Astrocyte of the spinal cord (primary cell): ENCODE measurements at places on chromosomes 11 and 22.
A peak's percentile ranks its signal among the peaks of the same experiment; 100 is the strongest.

GRCh38 chr11:65542738-65543390, 15.3 kb downstream of the LTBP3 start:
- DNase-seq, result no peak

GRCh38 chr11:45907911-45908370, 870 bp upstream of the FREY1 start:
- DNase-seq, result no peak

GRCh38 chr11:112966561-112966960, 5.3 kb downstream of the NCAM1 start:
- DNase-seq, result no peak

GRCh38 chr22:43625242-43625641, 186.9 kb downstream of the EFCAB6 start:
- DNase-seq, result peak; percentile 66

- peak; percentile 39 for DNase-seq
Observed at GRCh38 chr11:26286472-26287066, 45.4 kb upstream of the ANO3 start.

DNA sequence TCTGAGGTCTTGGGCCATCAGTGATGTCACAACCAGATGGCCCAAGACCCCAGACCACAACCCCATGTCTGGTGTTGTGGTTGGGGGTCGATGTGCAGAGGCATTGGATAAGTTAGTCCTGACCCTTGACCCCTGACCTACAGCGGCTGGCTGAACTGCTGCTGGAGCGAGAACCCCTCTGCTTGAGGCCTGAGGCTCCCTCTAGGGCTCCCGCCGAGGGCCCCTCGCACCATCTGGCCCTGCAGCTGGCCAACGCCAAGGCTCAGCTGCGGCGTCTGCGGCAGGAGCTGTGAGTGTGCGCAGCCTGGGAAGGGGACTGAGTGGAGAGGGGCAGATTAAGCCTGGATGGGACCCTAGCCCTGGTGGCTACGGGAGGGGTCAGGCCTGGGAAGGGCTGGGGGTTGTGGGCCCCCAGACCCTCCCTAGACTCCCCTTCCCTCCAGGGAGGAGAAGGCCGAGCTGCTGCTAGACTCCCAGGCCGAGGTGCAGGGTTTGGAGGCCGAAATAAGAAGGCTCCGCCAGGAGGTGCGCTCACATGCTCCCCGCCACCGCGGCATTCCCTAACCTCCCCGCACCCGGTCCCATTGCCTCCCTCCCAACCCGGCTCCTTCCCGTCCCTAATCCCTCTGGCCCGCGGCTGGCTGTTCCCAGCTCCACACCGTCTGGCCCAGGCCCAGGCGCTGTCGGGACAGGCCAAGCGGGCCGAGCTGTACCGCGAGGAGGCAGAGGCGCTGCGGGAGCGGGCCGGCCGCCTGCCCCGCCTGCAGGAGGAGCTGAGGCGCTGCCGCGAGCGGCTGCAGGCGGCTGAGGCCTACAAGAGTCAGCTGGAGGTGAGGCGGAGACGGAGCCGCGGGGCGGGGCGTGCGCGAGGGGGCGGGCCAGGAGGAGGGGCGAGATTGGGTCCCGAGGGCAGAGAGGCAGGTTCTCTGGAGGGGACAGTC, 2.1 kb downstream of the CCDC88B start:
- DNase-seq, result peak; percentile 80

DNA sequence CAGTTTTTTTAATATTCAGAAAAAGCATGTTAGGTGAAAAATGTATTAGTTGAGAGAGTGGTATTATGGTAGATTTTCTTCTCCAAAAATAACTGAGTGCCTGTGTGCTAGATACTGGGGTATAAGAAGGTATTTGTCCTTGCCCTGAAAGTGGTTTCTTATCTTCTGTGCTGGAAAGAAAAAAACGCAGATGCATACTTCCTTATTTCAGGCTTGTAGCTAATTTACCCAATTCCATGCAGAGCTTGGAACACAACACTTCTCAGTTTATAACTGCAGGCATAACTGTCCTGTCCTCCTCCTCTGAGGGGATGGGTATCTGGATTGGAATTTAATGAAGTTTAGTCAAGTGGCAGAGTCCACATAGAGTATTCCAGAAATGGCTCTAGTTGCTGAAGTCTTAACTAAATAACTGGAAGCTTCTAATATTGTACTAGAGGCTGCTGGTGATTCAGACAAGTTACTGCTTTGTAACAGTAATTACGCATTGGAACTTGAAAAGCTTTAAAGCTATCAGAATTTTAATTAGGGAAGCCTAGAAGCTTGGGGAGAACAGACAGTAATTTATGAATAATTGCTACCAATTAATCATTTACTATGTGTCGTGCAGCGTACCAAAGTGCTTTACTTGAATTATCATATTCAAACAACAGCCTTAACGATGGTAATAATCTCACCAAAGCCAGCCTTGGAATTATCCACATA, 12.7 kb upstream of the C11orf91 start:
- DNase-seq, result no peak

DNA sequence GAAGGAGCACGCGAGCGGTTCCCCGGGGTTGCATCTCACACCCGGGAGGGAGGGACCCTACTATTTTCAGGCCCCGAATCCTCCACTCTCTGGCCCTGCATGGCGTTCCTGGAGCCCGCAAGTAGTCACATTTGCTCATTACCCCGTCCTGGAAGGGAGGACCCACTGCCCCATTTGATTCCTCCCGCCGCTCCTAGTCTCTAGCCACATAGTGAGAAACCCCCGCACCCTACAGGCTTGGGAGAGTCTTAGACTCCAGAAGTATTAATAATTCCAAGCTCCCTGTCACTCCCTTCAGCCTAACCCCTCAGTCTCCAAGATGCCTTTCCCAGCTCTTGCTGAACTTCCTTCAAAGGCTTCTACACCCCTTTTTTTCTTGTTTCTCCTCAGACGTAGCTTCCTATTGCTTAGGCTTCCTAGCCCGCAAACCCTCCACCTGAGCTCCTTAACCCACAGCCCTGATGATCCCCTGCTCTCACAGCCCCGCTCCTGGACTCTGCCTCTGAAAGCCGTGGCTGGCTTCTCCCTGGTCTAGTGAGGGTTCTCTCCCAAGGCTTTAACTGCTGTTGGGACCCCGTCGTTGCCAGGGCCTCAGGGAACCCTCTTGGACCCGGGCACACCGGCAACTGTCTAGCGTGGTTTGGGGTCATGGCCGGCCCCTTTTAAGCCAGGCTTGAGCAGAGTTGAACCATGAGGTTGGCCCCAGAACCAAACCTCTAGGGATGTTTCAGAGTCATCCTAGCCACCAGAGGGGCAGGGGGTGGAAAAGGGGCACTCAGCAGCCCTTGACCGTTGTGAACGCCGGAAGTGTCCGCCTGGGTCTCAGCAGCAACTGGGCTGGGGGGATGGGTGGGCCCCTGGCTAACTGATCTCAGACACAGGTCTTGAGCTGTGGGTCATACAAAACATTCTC, 862 bp downstream of the GGA1 start:
- no peak for DNase-seq

DNA sequence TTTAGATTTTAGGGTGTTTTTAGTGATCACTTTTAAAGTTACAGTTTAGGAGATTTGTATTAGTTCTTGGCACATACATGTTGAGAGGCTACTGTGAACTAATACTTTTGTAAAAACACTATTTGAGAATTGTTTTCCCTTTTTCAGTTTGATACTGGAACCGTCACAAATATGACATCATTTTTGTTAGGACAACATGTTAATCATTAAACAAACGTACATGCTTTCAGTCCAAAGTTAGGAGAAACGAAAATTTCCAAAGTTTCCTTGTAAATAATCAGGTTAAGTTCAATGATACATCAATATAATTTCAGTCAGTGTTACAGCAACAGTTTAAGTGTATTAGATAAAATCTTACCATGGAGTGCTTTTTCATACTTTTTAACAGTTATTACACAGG, 53.1 kb downstream of the SPECC1L start:
- DNase-seq, result no peak

GRCh38 chr11:118081241-118081958, 4.5 kb downstream of the TMPRSS4 start:
- no peak for DNase-seq

GRCh38 chr22:27157666-27158370, 500.4 kb downstream of the MIAT start:
- no peak for DNase-seq

DNA sequence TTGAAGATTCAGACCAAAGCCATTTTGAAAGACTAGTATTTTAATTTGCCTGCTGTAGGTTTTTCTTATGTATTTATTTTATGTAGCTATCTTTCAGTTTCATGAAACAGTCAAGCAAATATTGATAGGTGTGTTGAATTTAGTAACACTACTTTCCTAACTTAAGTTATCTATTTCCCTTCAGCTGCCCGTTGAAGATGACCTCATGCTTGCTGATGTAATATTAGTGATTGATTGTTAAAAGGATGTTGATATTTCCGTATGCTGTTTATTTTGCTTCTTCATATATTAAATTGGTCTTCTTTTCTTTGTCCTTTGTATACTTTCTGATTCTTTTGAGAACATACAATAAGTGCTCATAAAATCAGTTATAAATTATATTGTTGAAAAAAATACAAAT, 86.8 kb upstream of the CHORDC1 start:
- no peak for DNase-seq

GRCh38 chr11:12224537-12224893, 114.1 kb downstream of the MICAL2 start:
- peak; percentile 98 for DNase-seq

- no peak for DNase-seq
Observed at GRCh38 chr22:24265734-24266133, 4.9 kb upstream of the SPECC1L start.

DNA sequence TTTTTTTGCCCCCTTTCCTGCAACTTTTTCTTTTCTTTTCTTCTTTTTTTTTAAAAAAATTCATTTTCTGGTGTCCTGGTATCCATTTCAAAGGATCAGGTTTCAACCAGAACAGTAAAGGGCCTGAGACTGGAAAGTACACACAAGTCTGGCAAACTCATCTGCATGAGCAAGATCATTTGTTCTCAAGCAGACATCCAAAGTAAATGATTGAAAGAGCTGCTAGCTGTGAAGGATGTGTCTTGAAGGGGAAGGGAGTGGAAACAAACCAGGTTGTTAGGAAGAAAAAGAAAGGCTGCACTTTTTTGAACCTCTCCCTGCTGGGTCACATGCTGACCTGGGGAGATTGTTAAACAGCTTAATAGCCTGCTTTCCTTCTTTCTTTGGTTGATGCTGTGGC, 5.3 kb downstream of the YAP1 start:
- DNase-seq, result peak; percentile 82

- DNase-seq, result peak; percentile 59
Observed at GRCh38 chr11:16924826-16925560, 89.2 kb downstream of the PLEKHA7 start.

- DNase-seq, result peak; percentile 88
Observed at GRCh38 chr11:72821920-72822799, 7.9 kb downstream of the ATG16L2 start.

DNA sequence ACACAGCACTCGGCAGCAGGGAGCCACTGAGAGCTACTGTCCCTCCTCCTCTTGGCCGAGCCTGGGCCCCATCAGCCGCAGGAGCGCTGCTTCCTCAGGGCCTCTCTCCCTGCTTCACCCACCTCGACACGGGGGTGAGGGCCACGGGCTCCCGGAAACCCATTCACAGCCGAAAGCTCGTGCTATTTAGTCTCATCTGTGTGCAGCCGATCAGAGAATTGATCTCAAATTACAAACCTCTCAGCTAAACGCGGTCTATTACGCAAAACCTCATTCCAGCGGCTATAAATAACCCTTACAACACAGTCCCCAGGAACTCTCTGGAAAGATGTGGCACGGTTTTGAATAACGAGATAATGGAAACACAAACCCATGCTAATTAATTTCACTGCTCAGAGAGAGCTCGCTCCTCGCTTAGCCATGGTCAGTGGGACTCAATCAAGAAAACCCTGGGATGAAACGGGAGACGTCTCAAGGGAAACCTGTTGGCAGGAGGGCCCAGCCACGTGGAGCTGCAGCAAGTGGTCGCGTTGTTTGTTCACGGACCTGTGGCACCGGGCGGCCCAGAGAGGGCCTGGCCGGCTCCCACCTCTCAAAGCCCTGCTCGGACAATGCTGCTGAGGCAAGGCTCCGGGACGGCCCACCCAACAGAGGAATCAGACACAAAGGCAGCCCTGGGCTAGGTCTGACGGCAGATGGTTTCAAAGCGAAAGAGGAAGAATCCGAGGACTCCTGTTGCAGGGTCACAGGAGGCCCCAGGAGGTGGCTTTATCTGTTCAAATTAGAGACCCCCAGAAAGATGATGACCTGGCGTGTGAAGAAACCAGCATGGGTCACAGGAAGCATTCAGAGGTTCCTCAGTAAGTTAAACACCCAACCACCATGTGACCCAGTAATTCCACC, 210.5 kb downstream of the CTTN start:
- DNase-seq, result peak; percentile 29

- DNase-seq, result no peak
Observed at GRCh38 chr11:114110123-114110522, 50.6 kb downstream of the ZBTB16 start.

- no peak for DNase-seq
Observed at GRCh38 chr11:416757-417621, 2.2 kb upstream of the SIGIRR start.

GRCh38 chr11:72793425-72794367, at the start of gene STARD10:
STARD10 (minus strand) TSS chr11:72794047; CDS start chr11:72781181, 12,866 bp downstream.
- DNase-seq, result peak; percentile 96

DNA sequence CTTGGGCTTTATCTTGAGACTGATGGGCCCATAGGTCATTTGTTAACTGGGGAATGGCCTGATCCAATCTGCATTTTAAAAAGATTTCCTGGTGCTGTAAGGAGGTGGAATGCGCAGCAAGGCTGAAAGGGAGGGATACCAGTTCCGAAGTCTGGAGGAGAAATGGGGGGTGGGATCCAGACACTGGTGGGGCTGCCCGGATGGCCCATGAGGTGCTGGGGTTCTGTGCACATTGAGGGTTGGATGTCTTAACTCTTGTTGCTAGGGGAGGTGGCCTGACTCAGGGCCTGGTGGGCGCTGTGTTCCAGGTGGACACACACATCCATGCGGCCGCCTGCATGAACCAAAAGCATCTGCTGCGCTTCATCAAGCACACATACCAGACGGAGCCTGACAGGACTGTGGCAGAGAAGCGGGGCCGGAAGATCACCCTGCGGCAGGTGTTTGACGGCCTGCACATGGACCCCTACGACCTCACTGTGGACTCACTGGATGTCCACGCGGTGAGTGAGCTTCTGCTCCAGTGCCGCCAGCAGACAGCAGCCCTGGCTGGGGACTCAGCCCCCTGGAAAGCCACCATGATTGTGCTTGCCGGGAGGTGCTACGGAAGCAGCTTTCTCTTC, 38.1 kb downstream of the AMPD3 start:
- no peak for DNase-seq

- DNase-seq, result no peak
Observed at GRCh38 chr11:112159098-112160065, 4.5 kb downstream of the IL18 start.

GRCh38 chr11:106925245-106925644, 93.0 kb downstream of the GUCY1A2 start:
- DNase-seq, result peak; percentile 14

- no peak for DNase-seq
Observed at GRCh38 chr11:16902781-16903378, 111.3 kb downstream of the PLEKHA7 start.
